ENCODE measurements at places on chromosomes 5 and 9.

DNA sequence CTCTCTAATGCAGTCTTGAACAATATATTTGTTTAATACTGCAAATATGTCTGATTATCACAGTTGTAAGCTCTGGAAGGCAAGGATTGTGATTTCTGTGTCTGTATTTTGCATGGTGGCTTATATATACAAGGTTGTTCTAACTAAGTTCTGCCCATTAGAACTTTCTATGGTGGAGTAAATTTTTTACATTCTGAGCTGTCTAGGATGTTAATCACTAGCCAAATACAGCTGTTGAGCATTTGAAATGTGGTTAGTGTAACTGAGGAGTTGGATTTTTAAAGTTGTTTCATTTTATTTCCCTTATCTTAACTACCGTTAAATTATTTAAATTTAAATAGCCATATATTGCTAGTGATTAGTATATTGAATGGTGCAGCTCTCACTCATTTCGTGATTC is 64.3 kb upstream of the DMRTA1 start:
- no peak for DNase-seq

- no peak for DNase-seq
Measured at GRCh38 chr5:10642367-10642766, 78.5 kb downstream of the ANKRD33B start.

DNA sequence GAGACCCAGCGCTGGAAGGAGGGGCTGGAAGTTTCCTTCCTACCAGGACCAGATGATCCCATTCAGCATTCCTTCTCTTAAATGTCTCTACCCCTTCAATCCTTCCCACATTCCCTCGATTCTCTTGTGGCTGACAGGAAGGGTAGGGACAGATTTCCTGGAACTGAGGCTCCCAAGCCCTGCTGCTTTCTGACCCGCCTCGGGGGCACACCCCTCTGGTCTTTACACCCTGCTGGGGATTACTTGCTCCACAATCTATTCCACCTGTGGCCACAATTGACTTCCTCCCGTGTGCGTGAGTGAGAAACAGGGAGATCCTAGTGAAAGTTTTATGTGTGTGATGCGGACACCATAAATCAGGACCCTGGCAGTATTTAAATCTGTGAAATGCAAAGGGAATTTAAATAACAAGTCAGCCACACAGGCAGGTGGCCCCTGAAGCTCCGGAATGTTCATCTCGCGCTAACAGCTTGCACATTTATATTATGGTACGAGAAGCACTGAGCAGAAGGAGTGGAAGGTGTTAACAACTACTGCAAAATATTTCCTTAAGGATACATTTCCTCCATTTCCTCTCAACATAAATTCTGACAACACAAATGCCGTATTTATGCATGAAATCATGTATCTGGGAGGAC is 237.5 kb downstream of the SLIT3 start:
- DNase-seq, result no peak

DNA sequence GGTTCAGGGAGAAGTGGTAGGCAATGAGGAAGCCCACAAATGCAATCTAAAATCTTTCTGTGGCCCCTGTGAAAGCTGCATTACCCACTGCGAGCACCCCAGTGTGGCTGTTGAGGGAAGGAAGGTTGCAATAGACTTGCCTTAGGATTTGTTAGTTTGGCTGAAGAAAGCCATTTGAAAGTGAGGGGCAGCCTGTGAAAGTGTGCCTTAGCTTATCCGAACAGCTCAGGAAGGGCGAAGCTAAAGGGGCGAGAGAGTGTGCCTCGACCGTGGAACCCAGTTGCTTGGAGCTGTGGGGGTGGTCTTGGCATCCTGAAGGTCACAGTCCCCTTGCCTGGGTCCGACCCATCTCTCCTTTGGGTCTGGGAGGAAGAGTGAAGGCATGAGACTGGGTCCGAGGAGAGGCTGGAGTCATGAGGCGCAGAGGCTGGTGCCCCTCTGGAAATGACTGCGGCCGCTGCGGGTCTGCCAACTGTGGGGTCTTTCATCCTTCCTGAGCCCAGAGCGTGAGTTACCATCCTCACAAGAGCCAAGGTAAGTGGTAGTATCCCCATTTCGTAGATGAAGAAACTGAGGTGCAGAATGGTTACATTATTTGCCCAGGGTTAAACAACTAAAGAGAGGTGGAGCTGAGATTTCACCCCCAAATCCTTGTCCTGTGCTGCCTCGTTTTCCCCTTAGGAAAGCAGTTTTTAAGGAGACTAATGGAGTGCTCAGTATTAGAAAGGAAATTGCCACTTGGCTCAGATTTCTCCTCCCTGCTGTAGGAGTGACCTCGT is 24.4 kb downstream of the SLC25A25 start:
- no peak for DNase-seq

GRCh38 chr5:133371371-133372155 is 240.8 kb downstream of the FSTL4 start:
- DNase-seq, result no peak

DNA sequence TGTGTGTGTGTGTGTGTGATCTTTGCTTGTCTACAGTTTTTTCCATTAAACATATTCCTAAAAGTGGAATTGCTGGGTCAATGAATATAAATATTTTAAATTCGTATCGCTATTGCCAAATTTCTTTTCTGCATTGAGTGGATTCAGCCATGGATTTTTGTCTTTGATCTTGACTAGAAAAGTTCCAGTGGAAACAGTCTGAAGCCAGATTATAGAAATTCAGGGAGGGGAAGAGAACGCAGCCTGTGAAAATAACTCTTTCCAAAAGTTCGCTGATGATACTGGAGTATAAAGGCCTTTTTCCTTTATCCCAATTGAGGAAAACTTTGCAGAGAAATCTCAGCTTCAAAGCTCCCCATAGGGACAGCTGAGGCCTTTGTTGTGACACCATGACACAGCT is 292.3 kb upstream of the CD180 start:
- no peak for DNase-seq

Measured in SHP77 treated with DMSO at 0.1 percent for 48 hours (cell line).